ENCODE measurements at places on chromosomes 6 and 20.

DNA sequence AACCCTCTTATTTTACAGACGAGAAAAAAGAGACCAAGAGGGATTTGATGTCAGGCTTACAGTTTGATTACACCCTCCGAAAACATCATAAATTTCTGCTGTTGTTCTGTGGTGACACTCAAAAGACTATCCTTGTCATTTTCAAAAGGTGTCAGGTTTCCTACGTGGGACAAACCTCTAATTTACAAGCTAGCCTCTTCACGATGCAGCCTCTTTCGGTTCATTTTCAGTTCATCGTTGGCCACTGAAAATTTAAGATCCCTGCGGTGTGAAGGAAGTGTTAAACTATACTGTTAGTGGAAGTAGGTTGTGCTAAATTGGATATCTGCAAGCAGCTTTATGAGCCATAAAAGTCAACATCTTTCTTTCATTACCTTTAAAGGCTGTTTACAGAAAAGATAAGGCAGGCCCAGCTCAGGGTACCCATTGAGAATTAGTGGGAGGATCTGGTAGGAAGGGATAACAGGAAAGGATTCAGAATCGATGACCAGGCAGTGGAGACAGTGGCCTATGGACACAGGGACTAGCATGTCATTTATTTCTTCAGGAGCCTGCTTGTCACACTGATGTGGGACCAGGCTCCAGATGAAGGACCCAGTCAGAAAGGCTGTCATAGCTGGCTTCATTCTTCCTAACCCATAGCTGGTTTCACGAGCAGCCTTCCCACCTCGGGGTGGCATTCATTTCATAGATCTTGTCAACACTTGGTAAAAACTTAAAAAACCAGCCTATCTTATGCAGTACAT lies 329.1 kb upstream of the SOX4 start:
- DNase-seq: no peak

- no peak for DNase-seq
These were observed 746.0 kb upstream of the DEFB115 start for GRCh38 chr20:30511322-30512030.

DNA sequence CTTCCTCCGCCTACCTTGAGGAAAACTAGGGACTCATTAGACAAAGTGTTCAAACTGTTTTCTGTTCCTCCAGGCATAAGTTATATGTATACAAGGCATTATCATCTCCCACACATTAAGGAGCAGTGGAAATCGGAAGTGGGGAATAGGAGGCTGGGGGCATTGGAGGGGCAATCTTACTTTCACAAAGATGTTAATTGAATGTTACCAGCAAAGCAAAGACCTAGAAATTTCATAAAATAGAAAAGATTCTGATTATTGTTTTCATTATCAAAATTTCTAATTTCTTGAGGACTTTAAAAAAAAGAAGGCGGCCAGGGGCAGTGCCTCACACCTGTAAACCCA lies 501.7 kb upstream of the JARID2 start:
- DNase-seq: no peak

DNA sequence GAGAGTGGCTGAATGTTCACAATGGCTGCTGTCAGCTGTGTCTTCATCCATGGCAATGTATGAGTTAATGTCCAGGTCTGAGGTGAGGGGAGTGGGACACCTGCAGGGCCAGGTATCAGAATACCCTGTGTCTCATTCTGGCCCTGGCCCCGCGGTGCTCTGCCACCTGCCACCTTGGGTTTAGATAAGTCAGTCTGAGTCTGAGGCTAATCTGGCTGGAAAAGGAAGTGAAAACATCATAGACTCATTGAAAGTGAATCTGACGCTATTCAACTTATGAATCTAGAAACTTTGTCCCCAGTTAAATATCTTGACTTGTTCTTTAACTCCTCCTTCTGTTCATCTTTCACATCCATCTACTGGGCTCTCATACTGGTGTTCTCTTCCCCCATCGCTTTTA lies 267.1 kb upstream of the JAG1 start:
- no peak for DNase-seq

DNA sequence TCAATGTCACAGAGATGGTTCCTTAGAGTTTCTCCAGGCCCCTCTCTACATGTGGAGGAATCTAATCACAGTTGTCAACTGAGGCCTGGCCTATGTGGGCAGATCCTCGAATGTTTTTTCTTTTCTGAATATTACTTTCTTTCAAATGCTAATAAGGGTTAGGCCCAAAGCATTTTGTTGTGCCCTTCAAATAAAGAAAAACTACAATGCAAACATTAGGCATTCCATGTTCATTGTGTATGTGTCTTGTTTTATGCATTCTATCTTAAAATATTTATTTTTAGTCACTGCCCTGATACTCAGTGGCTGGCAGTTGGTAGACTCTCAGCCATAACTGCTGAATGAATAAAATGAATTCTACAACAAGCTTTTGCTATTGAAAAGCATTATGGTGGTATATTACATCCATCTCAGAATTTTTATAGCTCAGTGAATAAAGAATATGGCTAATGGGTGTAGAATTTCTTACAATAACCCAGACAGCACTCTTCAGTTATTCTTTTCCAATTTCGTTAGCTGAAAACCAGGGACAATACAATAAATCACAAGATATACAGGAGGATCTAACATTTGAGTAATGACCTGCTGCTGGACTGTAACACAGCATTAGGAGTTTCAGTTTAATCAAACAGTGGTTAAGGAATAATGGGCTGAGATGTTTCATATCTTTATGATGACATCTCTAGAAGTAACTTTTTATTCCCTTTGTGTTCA lies 28.3 kb downstream of the RGS17 start:
- DNase-seq: no peak

GRCh38 chr20:58891718-58892140 lies 39.2 kb downstream of the GNAS start:
- DNase-seq: peak; percentile 52

- DNase-seq: no peak
These were observed 34.3 kb downstream of the PRSS35 start for GRCh38 chr6:83546636-83547035.

- DNase-seq: no peak
These were observed 27.6 kb upstream of the IFNGR1 start for GRCh38 chr6:137246791-137247202.

- peak; percentile 31 for DNase-seq
These were observed 67.6 kb downstream of the BLOC1S5 start for GRCh38 chr6:7996538-7997111.

GRCh38 chr6:64155063-64155462 lies 519.5 kb downstream of the PHF3 start:
- no peak for DNase-seq

DNA sequence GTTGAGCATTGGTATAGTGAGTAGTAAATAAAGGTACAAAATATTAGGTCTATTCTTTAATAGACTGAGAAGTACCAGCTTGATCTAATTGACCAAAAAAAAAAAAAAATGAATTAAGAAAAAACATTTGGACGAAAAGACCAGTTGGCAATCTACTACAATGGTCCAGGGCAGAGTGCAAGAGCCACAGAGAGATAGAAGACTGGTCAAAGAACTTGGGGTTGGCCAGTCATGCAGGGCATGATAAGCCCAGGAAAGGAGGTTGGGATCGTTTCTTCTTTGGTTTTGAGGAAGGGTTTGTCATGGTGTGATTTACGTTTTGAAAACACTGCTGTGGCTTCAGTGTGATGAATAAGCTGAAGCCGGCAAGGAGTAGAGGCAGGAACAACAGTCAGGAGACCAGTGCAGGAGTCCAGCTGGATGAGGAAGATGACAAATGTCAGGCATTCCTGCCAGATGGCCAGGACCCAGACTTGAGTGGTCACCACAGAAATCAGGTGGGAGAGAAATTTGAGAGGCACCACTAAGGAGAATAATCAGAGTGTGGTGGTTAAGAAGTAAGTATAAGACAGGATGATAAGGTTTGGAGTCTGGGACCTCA lies 14.0 kb downstream of the SMLR1 start:
- no peak for DNase-seq

DNA sequence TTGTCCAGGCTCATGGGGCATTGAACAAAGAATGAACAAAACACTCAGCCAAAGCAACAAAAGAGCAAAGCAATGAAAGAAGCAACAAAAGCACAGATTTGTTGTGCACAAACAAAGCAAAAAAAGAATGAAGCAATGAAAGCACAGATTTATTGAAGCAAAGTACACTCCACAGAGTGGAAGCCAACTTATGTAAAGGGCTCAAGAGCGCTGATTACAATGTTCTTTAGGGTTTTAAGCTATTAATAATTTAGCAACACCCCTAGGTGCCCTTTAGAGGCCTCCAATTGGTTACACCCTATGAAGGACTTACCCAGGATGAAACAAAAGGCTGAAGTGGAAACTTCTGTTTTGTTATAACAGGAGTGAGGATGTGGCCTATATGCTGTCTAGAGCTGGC lies 179.2 kb upstream of the PROKR2 start:
- no peak for DNase-seq

- DNase-seq: no peak
These were observed 21.4 kb downstream of the CNR1 start for GRCh38 chr6:88144637-88145297.

- DNase-seq: peak; percentile 38
These were observed 200.5 kb upstream of the PCSK2 start for GRCh38 chr20:17026346-17026745.

GRCh38 chr6:85416766-85417165 lies 33.1 kb upstream of the NT5E start:
- DNase-seq: no peak

DNA sequence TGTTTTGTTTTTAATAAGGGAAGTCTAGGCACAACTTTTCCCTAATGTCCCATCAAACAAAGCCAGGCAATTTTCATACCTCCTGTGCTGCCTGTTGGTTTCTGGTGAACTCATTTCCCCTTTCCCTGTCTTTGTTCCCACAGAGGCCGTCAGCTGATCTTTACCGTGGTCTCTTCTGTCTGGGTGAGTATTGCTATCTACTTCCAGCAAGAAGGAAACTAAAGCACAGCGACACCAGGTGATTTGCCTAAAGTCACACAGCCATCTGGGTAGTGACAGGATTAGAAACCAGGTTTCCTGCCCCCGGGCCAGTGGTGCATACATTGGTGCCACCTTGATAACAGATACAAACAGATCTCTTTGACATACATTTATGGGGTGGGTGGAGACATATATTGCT lies 59.6 kb downstream of the RAB44 start:
- no peak for DNase-seq

- no peak for DNase-seq
These were observed 1.3 kb downstream of the CD24 start for GRCh38 chr6:106973018-106973835.

GRCh38 chr20:13771853-13772453 lies 12.8 kb downstream of the ESF1 start:
- peak; percentile 19 for DNase-seq

DNA sequence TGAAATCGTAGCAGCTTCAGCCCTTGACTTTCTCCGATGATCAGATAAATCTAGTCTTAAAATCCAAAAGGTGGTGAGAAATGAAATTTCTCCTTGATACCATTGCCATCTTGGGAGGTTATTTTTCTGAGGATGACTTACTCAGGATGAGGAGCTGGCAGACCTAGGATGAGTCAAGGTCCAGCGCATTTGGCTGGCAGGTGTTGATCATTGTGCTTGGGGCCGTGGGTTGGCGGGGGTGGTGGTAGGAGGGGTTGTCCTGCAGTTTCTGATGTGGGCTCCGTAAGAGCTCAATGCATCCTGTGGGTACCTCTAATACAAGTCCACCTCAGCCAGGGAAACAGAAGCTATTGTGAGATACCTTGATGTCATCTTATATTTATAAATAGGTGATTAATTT lies 148.3 kb upstream of the SCGN start:
- no peak for DNase-seq

DNA sequence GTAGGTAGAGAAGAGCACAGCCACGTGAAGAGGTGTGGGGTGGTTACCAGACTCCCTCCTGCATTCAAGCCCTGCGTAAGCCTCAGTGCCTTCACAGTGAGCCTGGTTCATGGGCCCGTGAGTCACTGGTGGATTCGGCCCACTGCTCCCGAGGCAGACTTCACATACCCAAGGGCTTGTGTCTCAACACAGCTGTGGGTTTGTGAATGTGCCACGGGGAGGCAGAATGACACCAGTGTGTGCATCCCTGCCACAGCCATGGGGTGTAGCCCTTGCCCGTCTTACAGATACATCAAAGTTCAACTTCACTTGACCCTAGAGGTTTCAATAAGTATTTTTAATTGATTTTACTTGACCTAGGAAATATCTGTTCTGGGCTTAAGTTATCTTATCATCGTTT lies 108.5 kb downstream of the MAP3K4 start:
- no peak for DNase-seq

DNA sequence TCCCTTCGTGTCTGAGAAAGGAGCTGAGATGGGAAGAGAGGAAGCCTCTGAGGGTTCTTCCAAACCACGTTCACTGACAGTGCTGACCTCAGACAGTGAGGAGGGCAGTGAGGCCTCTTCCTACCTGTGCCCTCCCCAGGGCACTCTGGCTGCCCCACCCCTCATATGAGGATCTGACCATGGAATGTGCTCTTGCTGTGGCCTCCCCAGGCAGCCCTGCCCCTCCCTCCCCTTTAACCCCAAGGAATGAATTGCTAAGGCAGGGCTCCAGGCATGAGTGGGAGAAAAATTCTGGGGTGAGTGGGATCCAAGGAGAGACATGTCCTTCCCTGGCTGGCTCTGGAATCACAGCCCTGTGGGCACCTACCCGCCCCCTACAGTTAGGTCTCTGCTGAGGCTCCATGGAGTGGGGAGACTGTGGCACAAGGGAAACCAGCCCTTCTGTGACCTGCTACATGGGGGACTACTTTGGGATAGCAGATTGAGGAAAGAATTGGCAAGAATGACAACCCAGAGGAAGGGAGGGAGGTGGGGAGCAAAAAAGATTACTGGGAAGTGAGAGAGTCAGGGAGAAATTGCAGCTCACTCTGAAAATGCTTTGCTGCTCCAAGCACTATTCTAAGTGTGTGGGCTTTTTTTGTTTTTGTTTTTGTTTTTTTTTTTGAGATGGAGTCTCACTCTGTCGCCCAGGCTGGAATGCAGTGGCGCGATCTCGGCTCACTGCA lies 29.4 kb downstream of the TNXB start:
- no peak for DNase-seq

- DNase-seq: no peak
These were observed 519.6 kb downstream of the DOK5 start for GRCh38 chr20:54995011-54995410.

DNA sequence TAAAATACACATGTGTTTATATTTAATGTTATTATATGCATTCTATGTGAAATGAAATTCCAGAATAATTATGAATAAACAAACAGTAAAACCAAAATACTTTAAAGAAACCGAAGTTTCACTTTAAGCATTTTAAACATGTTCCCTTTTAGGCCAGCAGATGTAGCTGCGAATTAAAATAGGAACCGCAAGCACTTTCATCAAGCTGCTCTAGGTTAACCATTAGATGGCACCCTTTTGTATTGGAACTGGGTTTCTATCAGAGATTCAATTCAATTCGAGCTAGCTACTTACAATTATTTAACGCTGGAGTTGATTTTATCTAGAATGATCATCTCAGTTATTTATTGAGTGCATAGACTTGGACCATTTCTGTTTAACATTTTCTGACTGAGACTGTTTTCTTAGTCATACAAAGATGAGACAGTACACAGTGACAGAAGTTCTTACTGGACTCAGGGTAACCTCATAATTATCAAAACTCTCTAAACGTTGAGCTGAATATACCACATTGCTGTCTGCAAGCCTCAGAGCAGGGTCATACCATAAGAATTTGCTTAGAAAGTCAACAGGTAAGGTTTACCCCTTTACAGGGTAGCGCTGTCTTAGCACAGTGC lies 8.5 kb downstream of the TMEM242 start:
- DNase-seq: peak; percentile 71
